ENCODE measurements at places on chromosomes 1 and 21.
A peak's percentile ranks its signal among the peaks of the same experiment; 100 is the strongest.

DNA sequence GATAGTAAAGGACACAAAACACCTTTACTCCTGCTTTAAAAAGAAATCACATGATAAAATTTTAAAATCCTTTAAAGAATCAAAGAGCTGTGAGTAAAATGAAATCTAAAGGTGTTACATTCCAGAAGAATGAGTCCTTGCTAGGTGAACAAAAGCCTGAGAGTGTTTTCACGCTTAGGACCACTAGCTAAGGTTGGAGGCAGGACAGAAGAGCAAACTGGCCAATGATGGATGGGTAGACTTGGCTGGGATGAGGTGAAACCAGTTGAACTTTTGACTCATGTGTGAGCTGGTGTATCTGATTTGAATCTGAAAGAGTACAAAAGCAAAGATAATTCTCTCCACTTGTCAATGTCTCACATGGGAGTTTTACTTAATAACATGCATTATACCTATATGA is 35.1 kb downstream of the CATSPERE start:
- DNase-seq = no peak

DNA sequence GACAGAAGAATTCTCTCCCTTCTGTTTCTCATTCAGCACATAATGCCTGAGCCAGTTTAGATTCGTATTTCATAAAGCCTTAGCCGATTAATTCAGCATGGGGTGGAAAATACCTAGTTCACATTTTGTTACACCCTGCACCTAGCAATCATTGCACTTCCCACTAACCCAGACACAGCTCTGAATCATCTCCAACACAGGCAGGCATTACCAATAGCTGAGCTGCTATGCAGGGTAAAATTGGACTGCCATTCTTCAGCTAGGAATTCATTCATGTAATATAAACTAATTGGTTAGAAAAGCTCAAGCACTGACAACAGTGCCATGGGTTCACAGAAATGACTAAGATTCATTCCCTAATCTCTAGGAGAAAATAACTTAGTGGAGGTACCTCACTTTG is 26.9 kb upstream of the NKAIN1 start:
- no peak for DNase-seq

DNA sequence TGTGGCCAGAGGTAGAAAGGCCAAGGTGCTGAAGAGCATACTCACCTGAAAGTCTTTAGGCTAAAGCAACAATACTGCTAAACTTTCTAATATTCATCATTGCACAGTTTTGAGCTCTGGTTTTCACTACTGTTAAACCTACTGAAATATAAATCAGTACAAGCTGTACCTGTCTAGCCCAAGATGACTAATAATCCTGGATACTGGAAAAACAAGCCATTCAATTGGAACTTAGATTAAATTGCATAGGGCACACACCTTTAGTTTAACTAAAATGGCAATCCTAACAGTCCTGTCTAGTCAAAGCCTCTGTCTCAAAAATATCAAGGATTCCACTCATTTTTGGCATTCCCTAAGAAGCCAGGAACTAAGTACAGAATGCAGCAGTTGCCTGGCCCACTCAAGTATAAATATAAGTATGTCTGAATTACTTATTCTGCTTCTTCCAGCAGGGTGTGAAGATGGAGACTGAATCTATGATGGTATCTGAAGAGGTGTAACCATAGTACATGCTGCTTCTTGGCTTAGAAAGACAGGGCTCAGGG is 3.1 kb downstream of the CHML start:
- no peak for DNase-seq

GRCh38 chr1:43241413-43241836 is 28.4 kb upstream of the TMEM125 start:
- DNase-seq = no peak

- DNase-seq = no peak
Measured at GRCh38 chr1:110850627-110851026, 22.3 kb upstream of the CD53 start.

- no peak for DNase-seq
Measured at GRCh38 chr1:20322081-20322824, 31.6 kb downstream of the VWA5B1 start.

- DNase-seq = no peak
Measured at GRCh38 chr1:196034080-196034706, 574.0 kb downstream of the KCNT2 start.

DNA sequence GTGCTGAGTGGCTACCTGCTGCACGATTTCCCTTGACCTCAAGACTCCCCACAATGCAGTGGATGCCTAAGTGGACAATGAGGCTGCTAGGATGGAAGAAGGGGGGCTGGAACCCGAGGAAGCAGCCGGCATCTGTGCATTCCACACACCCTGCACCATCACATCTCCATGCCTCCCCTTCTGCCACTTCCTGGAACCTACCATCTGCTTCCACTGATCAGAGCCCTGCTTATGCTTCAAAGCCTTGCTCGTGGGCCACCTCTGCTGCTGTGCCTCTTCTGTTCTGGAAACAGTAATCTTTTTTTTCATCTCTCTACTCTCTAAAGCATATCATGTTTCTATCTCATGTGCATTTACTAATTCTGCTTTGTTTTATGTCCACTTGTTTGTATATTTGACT is 66.2 kb upstream of the WDR26 start:
- DNase-seq = no peak

GRCh38 chr21:35528116-35529042 is 479.3 kb upstream of the RUNX1 start:
- no peak for DNase-seq

- DNase-seq = no peak
Measured at GRCh38 chr21:32674038-32674437, 53.8 kb downstream of the SYNJ1 start.

- no peak for DNase-seq
Measured at GRCh38 chr1:200150721-200151120, 123.2 kb downstream of the NR5A2 start.

DNA sequence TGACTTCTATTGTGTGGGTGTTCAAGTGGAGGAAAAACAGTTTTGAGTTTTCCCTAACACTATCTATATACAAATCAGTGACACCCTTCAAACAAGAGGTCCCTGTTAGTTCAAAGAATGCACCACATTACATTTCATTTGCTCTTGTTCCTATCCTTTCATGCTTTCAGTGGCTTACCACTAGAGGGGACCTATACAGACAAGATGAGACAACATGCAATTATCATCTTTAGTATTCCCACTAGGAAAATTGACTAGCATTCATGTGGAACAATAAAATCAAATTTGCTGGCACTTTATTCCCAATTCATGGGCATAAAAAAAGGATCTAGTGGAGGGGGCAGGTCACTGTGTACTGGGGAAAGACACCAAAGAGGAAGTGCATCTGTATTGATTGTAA is 13.3 kb upstream of the SIPA1L2 start:
- DNase-seq = no peak

DNA sequence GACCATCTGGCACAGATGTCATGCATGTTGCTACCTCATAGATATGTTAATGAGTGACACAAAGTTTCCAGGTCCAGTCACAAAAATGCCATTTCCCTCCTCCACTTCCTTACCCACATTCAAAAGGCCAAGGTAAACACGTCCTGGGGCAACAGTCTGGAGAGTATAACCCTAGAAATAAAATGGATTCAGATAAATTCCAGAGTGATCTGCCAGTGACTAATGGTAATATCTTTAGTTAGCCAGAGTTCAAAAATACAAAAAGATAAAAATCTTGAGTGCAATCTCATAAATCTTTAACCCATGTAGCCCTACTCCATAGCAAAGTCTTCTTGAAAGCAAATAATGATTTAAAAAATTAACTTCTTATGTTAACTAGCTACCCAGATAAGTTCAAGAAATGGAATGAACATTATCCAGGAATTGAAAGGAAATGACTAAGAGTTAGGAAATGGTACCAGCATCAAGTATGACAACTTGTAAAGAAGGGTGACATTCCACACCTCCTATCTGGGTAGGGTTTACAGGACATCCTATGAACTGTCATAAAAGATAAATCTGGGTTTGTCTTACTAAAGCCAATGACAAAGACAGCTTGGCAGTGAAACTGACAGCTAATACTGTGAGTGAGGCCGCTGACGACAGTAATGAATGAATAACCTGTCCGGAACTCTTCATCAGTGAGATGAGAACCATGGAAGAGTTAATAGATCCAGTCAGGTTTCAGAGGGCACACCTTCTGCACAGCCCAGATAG is 18.1 kb downstream of the RGS2 start:
- no peak for DNase-seq

- DNase-seq = no peak
Measured at GRCh38 chr1:87644579-87645190, 316.0 kb downstream of the LMO4 start.

- peak; percentile 34 for DNase-seq
Measured at GRCh38 chr1:116232989-116233514, 121.9 kb downstream of the MAB21L3 start.

GRCh38 chr1:50774759-50775351 is 185.2 kb downstream of the FAF1 start:
- DNase-seq = no peak

DNA sequence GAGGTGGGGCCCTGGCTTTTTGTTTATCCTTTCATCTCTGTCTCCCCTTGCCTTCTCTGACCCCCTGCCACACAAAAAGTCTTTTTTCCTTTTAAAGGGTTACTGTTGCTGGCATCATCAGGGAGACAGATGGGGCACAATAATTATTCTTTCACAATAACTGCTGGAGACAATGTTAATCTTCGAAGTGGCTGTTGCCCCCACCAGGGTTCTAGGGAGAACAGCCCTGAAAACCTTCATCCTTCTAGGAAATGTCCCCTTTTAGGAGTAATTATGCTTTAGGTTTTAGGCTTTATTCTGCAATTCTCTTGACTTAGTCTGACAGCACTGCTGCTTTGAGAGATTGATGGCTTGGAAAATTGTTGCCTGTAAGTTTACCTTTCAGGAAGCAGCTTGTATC is 150.0 kb downstream of the NOS1AP start:
- no peak for DNase-seq

- no peak for DNase-seq
Measured at GRCh38 chr1:12081648-12082396, 18.7 kb downstream of the TNFRSF8 start.

GRCh38 chr1:3037281-3038040 is 16.2 kb downstream of the ACTRT2 start:
- no peak for DNase-seq

- DNase-seq = no peak
Measured at GRCh38 chr21:44732956-44733355, 21.6 kb upstream of the TSPEAR start.

DNA sequence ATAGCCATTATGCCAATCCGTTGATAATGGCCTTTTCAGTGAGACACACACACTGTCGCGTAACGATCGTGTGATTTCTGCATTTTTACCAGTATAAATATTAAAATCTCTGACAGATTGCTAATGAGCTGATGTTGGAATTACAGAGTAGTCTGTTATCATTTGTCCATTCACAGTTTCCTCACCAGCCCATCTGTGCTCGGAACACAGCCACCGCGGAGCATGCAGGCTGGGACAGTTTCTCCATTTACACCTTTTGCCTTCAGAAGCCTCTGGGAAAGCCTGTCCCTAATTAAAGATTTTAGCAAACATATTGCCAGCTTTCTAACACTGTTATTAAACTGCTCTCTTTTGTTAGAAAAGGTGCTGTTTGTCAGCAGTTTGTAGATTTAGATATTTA is 82.2 kb upstream of the BARHL2 start:
- DNase-seq = no peak

DNA sequence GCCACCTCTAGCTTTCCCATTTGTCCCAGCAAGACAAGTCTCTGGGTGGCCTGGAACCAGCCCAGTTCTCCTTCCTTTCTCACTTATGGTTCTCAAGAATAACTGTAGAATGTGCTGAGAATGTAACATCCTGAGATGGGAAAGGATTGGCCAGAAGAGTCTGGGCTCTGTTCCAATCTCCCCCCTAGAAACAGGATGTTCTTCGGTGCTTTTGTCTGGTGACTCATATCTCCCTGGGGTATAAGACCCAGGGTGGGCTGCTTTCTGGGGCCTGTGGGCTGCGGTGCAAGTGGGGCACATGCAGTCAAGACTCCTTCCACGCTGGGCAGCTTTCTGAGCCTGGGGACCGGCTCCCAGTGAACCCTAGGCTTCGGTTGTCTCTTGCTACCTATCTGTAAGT is 251.2 kb upstream of the POU3F1 start:
- no peak for DNase-seq

- no peak for DNase-seq
Measured at GRCh38 chr1:58496042-58496441, 50.5 kb downstream of the OMA1 start.

DNA sequence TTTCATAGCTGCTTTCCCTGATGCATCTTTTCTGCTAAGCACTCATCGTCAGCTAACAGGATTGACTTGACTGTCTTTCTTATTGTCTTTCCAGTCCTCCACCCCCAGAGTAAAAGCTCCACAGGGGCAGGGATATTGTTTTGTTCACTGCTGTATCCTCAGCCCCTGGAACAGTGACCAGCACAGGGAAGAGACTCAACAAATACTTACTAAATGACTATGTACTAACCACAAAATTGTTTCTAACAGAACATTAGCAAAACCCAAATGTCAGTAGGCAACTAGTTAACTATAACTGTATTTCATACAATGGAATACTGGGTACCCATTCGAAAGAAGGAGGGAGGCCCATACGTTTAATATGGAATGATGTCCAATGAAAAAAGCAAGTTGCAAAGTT is 53.0 kb downstream of the BCAR3 start:
- no peak for DNase-seq

GRCh38 chr1:228736844-228737445 is 1.7 kb downstream of the RHOU start:
- DNase-seq = no peak

DNA sequence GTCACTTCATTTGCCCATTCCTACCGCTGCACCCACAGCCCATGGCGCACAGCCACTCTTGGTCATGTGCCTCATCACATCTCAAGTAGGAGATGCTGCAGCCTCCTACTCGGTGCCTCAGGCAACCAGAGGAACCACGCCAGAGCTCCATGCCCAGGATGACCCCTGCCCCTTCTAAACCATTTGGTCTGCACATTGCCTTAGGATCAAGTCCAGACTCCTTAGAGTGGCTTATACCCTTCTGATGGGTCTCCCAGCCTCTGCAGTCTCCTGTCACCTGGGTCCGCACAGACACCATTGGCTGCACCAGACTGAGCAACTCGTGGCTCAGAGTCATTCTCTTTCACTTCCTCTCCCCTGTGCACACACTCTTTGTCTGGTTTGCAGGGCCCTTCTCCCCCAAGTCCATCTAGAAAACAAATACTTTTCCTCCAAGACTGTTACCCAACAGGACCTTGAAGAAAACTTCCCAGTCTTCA is 2.2 kb upstream of the ADORA3 start:
- peak; percentile 67 for DNase-seq

DNA sequence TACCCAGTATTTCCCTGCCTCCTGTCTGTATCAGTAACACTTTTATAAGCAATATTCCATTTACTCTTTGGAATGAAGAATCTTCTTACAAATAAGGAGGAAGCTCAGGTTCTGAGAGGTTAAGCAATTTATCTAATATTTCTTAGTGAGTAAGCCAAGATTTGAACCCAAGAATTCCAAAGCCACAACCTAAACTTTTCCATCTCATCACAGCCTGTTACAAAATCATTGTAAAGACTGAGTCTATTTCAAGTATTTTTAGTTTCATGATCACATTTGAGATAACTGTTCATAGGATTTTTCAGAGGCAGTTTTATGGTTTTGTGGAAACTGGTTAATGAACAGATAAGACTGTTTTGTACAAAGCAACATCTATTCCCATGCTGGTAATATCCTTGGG is 29.8 kb upstream of the HHAT start:
- DNase-seq = no peak

GRCh38 chr1:161046605-161047228 is 940 bp upstream of the USF1 start:
- DNase-seq = peak; percentile 64

All from RPMI8226 (cell line).